Common myeloid progenitor, CD34-positive (primary cell): ENCODE measurements at places on chromosomes 12 and 14.

DNA sequence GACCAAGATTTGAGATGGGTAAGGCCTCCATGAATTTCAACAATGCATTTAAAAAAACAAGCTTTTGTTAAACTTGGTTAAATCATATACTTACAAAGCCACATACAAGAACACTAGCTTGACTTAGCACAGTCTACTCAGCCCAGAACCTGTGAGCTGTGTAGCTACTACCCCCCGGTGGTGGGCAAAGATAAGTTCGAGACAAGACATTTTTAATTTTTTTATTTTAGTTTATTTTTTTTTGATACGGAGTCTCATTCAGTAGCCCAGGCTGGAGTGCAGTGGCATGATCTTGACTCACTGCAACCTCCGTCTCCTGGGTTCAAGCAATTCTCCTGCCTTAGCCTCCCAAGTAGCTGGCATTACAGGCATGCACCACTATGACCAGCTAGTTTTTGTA lies 3.7 kb upstream of the NECAP1 start:
- DNase-seq: peak; percentile 92

DNA sequence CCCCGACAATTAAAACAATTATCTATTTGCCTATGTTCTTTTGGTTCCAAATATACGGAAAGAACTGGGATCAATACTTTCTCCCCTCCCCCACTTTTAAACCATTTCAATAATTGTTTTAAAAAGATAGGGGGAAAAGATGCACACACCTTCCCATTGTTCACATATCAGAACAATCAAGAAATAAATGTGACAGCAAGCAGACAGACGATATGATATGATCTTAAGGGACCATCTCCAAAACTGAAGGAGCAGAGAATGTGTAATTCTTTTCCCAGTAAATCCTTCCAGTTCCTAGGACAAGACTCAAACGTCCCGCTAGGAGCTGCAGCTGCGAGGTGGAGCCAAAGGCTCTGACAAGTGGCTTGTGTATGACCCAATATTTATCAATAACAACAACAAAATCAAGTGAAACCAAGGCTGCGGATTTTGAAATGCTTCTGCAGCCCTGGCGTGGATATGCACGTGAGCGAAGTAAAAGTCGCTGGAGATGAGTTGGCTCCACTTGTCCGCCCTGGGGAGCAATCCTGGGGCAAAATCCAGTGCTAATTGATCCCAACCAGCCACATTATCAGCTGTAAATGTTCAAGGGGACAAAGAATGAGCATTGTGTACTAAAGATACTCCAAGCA lies 8.2 kb upstream of the FOXG1 start:
- no peak for DNase-seq

DNA sequence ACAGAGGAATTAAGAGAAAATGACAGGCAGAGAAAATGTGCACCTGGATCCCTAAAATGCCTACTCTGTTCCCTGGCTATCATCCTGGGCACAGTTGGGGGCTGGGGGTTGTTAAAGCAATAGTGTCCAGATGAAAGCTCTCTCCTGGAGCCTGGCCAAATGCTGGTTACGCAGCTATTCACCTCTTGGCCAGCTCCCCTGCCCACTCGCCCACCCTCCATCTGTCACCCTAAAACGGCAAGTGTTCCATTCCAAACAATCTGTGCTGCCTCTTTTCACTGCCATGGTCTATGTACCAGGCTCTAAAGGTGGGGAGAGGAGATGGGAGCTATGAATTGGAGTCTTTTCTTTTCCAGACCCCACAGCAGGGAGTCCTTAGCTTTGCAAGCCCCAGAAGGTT lies 24.7 kb upstream of the NPFF start:
- DNase-seq: no peak

- DNase-seq: no peak
Observed at GRCh38 chr12:53759261-53759660, 7.5 kb upstream of the CISTR start.

DNA sequence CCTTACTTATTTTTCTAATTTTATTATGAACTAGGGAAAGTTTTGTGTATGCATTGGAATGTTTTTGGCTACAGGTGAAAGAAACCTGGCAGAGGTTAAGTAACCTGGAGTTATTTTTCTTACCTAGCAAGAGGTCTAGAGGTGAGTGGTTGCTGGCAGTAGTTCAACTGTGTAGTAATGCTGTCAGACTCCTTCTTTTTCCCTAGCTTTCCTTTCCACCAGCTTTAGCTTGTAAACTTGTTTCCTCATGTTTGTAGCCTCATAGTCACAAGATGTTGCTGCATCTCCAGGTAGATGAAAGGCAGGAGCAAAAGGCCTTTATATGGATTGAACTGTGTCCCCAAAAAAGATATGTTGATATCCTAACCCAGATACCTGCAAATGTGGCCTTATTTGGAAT lies 105.1 kb upstream of the AMIGO2 start:
- DNase-seq: no peak

DNA sequence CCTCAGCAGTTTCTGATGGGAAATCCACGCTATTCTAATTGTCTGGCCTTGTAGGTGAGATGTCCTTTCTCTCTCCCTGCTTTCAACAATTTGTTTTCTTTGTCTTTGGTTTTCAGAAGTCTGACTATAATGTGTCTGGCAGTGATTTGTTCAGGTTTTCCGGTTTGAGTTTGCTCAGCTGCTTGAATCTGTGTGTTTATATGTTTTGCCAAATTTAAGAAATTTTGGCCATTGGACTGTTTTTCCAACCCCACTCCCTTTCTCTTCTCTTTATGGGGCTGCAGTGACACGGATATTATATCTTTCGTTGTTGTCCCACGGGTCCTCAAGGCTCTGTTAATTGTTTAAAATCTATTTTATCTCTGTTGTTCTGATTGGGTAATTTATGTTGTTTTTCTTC lies 105.0 kb downstream of the ADGRD1 start:
- no peak for DNase-seq

DNA sequence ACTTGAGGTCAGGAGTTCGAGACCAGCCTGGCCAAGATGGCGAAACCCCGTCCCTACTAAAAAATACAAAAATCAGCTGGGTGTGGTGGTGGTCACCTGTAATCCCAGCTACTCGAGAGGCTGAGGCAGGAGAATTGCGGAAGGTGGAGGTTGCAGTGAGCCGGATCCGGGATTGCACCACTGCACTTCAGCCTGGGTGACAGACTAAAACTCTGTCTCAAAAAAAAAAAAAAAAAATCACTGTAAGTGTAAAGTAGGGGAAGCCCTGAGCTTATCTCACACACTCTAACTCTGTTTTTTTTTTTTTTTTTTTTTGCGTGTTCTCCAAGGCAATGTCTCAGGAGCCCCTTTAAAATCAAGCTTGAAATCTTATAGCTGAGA lies 421 bp upstream of the RBMS2 start:
- DNase-seq: no peak

DNA sequence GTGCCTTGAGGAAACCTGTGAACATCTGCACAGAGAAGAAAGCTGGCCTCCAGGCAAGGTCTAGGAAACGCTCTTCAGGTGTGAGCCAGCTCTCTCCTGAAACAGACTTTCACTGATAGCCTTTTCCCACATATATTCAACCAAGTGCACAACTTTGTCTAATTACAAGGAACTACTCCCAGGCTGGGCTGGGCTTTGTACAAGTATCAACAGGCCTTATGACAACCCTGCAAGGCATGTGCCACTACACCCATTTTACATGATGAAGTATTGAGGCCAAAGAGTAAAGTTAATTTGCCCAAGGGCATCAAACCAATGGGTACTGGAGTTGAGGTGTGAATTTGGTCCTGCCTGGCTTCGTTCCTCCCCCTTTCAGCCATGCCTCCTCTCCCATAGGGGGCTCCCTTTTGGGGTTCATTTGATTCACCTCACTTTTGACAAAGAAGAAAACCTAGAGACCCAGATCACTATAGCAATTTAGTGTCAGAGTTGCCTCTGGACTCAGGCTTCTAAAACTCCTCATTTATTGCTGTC lies 2.1 kb downstream of the CSRP2 start:
- DNase-seq: no peak

- peak; percentile 95 for DNase-seq
Observed at GRCh38 chr12:47777741-47778558, 4.9 kb downstream of the SLC48A1 start.

GRCh38 chr12:103197725-103198388 lies 240.4 kb downstream of the ASCL1 start:
- no peak for DNase-seq

- DNase-seq: no peak
Observed at GRCh38 chr14:55340482-55340881, 69.3 kb downstream of the FBXO34 start.

GRCh38 chr12:81203671-81204204 lies 125.9 kb downstream of the ACSS3 start:
- DNase-seq: no peak
